ENCODE measurements at places on chromosomes 12 and 14.

GRCh38 chr12:120710031-120710804 lies at the start of gene UNC119B:
Gene UNC119B (plus strand): TSS chr12:120710458. CDS start chr12:120710475, 17 bp downstream.
- DNase-seq: peak; percentile 74

DNA sequence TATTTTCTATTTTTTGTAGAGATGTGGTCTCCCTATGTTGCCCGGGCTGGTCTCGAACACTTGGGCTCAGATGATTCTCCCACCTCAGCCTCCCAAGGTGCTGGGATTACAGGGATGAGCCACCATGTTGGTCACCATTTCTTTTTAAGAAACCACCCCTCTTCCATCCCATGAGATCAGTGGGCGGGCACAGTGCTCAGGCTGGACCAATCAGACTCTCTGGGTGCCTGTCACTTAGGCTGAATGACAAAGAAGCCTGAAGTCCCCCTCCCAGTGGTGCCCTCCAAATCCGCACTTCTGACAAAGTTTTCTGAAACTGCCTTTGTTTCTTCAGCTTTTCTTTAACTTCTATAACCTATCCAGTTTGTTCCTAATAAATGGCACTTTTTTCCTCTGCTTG lies 48.2 kb downstream of the CALM1 start:
- DNase-seq: no peak

GRCh38 chr14:71497645-71498086 lies 434.6 kb upstream of the RGS6 start:
- no peak for DNase-seq

- no peak for DNase-seq
These were observed at the start of gene MGAT4C for GRCh38 chr12:86256163-86256562. Gene MGAT4C (minus strand): TSS chr12:86256391.

- DNase-seq: no peak
These were observed 157.6 kb upstream of the VASH1 start for GRCh38 chr14:76603713-76604112.

- no peak for DNase-seq
These were observed 628 bp upstream of the CAPRIN2 start for GRCh38 chr12:30755395-30755762.

DNA sequence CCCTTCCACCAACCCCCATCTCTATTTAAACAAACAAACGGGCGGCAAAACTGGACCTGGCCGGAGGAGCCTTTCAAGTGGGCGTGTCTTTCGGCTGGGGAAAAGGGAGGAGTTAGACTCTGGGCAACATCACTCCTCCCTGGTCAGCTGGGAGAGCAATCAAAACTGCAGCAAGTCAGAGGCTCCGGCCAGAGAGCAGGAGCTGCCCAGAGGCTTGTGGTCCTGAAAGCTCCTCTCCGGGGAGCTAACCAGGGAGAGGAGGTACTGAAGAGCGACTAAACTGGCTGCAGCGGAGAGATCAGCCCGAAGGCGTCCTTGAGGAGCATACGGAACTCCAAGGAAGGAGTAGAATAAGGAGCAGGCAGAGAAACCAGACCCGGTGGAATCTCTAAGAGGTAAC lies at the start of gene NEUROD4:
Gene NEUROD4 (plus strand): TSS at position 191 of the 400 bp plus-strand sequence. CDS start 6,466 bp downstream, outside the sequence.
- DNase-seq: peak; percentile 35

DNA sequence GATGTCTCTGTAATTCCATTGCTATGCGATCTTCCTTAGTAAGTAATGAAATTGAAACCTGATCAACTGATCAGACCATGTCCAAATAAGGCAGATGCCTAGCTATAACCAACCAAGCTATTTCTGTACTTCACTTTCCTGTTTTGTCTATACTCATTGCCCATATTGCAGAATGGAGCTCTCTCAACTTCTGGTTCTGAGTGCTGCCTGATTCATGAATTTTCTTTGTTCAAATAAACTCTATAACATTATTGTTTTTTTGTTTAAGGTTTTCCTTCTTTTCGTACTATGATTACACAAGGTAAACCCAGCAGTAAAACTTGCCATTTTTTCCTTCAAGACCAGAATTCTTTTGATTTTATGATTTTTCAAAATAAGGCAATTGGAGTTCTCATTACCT lies 16.3 kb downstream of the COX16 start:
- no peak for DNase-seq

DNA sequence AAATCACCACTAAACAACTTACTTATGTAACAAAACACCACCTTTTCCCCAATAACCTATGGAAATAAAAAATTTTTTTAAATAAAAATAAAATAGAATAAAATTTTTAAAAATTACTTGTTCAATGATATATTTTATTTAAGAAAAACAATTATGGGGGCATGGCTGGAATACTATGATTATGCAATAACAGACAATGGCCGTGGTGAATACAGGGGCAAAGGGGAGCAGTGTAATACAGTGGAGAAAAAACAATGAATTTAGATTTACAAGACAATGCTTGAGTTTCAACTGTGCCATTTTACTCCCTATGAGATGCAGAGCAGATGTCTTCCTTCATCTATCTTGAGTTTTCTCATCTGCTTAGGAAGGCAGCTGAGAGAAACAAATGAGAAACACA lies 72.9 kb downstream of the BLTP3B start:
- no peak for DNase-seq

DNA sequence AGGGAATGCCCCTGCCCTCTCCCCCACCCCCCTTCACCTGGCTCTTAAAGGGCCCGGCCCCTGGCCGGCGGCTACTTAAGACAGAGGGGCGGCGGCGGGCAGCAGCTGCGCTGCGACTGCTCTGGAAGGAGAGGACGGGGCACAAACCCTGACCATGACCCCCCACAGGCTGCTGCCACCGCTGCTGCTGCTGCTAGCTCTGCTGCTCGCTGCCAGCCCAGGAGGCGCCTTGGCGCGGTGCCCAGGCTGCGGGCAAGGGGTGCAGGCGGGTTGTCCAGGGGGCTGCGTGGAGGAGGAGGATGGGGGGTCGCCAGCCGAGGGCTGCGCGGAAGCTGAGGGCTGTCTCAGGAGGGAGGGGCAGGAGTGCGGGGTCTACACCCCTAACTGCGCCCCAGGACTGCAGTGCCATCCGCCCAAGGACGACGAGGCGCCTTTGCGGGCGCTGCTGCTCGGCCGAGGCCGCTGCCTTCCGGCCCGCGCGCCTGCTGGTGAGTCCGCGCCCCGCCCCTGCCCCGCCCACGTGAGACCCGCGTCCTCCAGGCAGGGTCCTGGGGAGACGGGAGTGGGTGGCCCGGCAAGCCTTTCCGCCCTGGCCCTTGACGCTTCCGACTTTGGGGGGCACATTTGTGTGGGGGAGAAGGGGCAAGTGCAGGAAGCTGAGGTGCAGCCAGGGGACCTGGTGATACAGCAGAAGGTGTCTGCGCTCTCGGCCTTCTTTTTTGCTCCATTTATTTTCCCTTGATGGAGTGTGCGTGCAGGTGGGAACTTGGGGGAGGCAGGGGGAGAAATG lies at the start of gene IGFBP6:
Gene IGFBP6 (plus strand): TSS at position 104 of the 790 bp plus-strand sequence. CDS start 51 bp downstream, at position 155.
- peak; percentile 25 for DNase-seq

DNA sequence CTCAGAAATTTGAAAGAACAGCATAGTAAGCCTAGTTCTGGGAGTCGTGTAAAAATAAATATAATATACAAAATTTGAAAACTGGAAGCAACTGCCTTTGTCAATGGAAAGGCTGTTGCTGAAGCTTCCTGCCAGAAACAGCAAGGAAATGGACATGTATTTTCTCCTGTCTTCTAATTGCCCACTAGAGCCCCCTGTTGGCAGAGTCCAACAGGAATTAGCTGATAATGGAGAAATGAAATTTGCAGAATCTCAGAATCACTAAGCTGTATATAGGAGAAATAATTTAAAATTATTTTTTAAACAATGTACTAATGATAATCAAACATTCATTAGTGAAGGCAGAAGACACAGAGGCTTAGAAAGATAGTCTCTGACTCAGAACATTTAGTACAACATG lies 414.8 kb downstream of the SLC6A15 start:
- no peak for DNase-seq

GRCh38 chr12:15777355-15778012 lies 11.7 kb downstream of the EPS8 start:
- DNase-seq: no peak

- no peak for DNase-seq
These were observed 107.7 kb upstream of the LRFN5 start for GRCh38 chr14:41498959-41499358.

GRCh38 chr12:101552277-101552676 lies 42.5 kb upstream of the MYBPC1 start:
- DNase-seq: peak; percentile 12

DNA sequence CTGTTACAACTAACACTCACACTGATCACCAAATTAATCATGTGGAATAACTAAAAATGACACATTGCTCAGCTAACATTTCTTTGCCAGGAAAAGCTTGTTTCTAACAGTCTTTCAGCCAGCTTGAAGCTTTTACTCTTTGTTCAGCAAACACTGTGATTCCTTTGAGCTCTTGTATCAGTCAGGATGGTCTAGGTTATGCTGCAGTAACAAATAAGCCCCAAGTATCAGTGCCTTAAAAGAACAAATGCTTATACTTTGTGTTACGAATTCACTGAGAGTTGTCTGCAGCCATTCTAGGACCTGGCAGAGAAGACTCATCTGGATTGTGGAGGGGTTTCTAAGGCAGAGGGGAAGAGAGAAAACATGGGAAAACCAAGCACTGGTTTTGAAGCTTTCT lies 47.6 kb upstream of the PIWIL1 start:
- DNase-seq: no peak

GRCh38 chr12:120343692-120344091 lies 16.1 kb upstream of the PLA2G1B start:
- DNase-seq: no peak

DNA sequence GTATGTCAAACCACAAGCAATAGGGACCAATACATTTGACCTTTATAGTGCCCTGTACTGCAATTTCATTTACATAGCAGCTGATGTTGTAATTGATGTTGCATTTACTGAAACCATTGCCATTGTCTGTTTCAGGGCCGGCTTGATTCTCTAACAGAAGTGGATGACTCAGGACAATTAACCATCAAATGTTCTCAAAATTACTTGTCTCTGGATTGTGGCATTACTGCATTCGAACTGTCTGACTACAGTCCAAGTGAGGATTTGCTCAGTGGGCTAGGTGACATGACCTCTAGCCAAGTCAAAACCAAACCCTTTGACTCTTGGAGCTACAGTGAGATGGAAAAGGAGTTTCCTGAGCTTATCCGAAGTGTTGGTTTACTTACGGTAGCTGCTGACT lies 216.0 kb downstream of the AKAP6 start:
- DNase-seq: no peak

DNA sequence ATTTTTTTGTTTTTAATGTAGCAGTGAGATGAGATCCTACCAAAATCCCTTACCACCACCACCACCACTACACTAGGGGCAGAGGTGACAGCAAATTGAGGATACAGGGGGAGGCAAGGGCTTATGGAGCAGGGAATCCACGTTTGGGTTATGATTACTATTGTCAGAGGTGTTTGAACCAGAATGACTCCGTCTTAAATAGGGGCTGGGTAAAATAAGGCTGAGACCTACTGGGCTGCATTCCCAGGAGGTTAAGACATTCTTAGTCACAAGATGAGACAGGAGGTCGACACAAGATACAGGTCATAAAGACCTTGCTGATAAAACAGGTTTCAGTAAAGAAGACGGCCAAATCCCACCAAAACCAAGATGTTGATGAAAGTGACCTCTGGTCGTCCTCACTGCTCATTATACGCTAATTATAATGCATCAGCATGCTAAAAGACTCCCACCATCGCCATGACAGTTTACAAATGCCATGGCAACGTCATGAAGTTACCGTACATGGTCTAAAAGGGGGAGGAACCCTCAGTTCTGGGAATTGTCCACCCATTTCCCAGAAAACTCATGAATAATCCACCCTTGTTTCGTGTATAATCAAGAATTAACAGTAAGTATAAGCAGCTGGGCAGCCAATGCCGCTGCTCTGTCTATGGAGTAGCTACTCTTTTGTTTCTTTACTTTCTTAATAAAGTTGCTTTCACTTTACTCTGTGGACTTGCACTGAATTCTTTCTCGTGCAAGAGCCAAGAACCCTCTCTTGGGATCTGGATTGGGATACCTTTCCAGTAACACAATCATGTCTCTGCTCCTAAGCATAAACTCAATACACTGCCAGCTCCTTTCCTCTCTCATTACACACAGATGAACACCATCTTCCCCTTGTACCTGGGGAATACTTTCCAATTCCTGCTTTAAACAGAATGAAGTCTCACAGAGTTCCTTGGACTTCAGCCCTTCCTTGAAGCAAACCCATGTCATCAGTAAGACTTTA lies 16.7 kb upstream of the CRY1 start:
- DNase-seq: no peak

DNA sequence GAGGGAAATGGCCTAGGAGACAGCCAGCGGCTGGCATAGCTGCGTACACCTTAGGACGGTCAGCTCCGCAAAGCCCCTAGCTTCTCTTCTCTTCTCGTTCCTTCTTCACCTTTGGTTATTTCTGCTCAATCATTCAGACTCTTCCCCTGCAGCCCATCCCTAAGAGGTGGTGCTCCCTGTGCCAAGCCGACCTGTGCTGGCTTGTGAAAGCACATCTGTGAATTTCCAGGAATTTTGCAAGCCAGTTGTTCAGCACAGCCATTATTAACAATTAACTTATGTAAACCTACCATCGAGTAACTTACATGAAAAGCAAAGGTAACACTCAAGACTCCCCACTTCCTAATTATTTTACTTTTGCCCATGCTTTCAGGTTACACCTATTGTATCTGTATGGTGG lies 20.9 kb upstream of the GPR68 start:
- no peak for DNase-seq

DNA sequence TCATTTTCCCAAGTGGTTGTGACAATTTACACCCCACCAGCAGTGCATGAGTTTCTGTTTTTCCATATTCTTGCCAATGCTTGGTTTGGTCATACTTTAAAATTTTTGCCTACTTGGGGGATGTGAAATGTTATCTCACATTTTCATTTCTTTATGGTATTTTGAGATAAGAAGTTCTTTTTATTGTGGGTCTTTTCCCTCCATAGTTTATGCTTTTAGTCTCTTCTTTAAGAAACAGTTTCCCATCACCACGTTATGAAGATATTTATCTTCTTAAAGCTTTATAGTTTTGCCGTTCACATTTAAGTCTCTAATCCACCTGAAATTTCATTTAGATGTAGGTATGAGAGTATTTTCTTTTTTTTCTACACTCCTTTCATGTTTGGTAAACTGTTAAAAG lies 95.7 kb downstream of the PPM1A start:
- no peak for DNase-seq

GRCh38 chr14:53999061-53999488 lies 42.5 kb upstream of the BMP4 start:
- no peak for DNase-seq

GRCh38 chr12:125287155-125287847 lies 222.1 kb downstream of the AACS start:
- DNase-seq: no peak

All from Ammon's horn (tissue), 1 donor.